ENCODE measurements at places on chromosomes 5 and 9.

GRCh38 chr5:31453522-31453921 is 78.4 kb downstream of the DROSHA start:
- no peak for DNase-seq

- DNase-seq, result no peak
Measured at GRCh38 chr5:41122459-41122858, 51.3 kb upstream of the MROH2B start.

GRCh38 chr5:132380047-132380446 is 10.5 kb downstream of the SLC22A5 start:
- DNase-seq, result no peak

DNA sequence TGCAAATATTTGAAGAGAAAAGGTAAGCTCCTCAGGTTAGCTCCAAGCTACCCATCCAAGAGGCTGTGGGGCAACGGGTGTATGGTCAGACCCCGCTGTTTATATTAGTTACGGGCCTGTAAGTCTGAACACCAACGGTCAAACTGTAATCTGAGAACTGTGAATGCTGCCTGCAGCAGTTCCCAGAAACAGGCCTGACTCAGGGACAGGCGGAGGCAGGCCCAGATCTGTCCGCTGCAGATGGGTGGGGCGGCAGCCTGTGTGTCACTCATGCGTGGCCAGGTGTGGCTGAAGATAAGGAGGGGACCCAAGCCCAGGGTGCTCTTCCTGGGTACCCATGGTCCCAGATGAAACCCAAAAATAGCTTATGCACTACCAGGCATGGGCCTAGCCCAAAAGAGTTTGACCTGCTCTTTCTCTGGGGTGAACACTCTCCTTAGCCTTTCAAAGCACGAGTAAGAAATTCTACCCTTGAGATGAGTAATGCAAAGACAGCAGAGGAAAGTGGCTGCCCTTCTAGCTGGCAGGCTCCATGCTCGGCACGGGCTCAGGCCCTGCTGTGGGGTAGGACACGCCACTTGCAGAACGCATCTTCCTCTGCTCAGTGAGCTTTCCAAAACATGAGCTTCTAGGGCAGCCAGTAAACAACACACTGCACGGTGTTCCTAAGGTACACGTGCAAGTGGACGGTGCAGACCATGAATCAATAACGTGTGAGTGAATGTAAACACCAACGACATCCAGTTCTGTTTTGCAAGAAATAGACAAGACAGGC is 9.1 kb downstream of the UBAC1 start:
- peak; percentile 74 for DNase-seq

- no peak for DNase-seq
Measured at GRCh38 chr9:100838857-100839256, 189.7 kb upstream of the PLPPR1 start.

DNA sequence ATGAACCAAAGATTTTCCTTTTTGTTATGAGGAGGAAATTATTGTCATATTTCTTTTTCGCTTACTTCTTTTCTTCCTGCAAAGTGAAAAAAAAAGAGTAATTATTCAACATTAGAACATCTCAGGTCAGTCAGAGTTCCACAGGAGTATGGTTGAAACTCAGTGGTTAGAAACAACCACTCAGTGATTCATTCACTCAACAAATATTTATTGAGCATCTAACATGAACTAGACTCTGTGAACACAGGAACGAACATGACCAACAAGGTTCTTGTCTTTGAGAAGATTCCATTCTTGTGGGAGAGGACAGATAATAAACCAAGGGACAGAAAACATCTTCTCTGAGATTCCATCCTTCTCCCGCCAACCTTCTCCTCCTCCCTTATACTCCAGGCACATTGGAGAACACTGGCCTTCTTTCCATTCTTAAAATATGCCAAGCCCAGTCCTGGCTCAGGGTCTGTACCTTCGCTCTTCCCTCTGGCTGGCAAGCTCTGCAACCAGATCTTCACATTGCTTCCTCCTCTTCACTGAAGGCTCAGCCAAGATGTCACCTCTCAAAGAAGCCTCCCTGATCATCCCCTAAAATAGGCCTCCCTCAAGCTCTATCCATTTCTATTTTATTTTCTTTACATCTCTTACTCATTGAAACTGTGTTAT is 6.8 kb upstream of the GRAMD2B start:
- DNase-seq, result no peak

- DNase-seq, result no peak
Measured at GRCh38 chr9:137278721-137279711, 1.5 kb downstream of the TOR4A start.

- no peak for DNase-seq
Measured at GRCh38 chr9:6829536-6829935, 71.8 kb downstream of the KDM4C start.

- DNase-seq, result no peak
Measured at GRCh38 chr5:136034984-136035383, 6.2 kb downstream of the TGFBI start.

GRCh38 chr9:71858812-71859211 is 52.2 kb downstream of the ABHD17B start:
- DNase-seq, result no peak

- DNase-seq, result no peak
Measured at GRCh38 chr5:149224282-149224681, 47.4 kb upstream of the AFAP1L1 start.

DNA sequence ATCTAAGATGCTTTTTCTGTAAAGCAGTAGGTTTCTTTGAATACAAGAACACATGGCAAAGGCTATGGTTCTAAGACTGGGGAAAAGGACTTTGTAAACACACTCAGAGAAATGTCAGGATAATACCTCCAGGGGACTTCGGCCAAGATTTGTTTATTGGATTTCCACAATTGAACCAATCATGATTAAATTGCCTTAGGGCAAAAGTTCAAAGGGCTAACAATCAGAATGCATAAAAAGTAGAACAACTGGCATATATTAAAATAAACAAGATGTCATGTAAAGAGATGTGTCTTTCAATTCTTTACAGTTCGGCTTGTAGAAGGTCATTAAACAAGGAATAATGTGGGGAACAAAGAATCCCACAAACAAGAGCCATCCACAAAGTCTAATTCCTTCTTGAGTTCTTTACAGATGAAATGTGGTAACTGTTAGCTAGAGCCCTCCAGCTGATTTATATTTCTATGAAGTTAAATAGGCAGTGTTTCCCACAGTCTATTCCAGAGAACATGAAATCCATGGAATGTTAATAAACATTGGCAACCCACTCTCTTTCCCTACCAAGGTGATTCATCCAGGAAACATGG is 565.5 kb downstream of the ZNF608 start:
- no peak for DNase-seq

GRCh38 chr9:120236596-120236995 is 343.4 kb downstream of the CDK5RAP2 start:
- no peak for DNase-seq

- no peak for DNase-seq
Measured at GRCh38 chr9:113956901-113957300, 80.8 kb downstream of the ZNF618 start.

DNA sequence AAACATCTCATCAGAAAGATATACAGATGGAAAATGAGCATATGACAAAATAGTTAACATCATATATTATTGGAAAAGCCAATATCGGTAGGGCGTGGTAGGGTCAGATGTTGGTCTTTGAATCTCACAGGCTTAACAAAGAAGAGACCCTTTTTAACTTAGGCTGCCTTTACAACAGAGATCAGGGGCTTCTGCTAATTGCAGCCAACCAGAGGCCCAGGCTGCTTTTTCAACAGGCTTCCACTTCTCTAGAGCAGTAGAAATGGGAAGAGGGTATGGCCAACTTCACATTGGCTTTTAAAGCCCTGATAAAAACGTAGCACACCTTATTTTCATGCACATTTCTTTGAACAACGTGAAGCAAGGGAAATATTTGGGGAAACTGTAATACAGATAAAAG is 764.3 kb upstream of the CTNND2 start:
- no peak for DNase-seq

DNA sequence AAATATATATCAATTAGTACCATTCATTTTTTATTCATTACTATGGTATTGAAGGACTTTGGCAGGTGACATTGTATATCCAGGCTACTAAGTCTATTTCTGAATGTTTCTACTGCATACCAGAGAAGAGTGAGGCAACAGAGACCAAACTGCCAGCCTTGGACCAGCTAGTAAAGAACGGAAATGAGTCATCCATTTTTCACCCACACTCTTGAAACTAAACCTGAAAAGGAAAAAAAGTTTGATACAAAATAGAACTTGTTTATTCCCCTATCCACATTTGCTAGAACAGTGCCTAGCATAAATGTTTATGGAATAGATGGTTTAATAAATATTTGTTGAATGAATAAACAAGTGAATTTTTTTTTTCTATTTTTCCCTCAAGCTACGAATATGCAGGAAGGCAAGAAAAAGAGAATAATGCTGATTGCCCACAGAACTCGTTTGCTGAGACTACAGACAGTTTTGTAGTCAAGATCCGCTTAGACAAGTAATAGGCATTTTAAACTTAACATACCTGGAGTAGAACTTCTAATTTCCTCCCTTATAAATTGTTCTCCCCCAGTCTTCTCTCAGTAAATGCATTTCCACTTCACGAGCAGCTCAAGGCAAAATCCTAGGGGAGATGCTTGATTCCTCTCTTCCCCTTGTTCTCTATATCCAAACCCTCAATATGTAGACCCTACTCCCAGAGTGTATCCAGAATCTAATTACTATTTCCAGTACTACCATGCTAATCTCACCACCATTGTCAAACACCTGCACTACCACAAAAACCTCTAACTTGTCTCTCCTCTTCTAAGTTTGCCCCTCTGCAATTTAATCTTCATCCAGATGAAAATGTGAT is 146.2 kb upstream of the RASA1 start:
- DNase-seq, result peak; percentile 83

DNA sequence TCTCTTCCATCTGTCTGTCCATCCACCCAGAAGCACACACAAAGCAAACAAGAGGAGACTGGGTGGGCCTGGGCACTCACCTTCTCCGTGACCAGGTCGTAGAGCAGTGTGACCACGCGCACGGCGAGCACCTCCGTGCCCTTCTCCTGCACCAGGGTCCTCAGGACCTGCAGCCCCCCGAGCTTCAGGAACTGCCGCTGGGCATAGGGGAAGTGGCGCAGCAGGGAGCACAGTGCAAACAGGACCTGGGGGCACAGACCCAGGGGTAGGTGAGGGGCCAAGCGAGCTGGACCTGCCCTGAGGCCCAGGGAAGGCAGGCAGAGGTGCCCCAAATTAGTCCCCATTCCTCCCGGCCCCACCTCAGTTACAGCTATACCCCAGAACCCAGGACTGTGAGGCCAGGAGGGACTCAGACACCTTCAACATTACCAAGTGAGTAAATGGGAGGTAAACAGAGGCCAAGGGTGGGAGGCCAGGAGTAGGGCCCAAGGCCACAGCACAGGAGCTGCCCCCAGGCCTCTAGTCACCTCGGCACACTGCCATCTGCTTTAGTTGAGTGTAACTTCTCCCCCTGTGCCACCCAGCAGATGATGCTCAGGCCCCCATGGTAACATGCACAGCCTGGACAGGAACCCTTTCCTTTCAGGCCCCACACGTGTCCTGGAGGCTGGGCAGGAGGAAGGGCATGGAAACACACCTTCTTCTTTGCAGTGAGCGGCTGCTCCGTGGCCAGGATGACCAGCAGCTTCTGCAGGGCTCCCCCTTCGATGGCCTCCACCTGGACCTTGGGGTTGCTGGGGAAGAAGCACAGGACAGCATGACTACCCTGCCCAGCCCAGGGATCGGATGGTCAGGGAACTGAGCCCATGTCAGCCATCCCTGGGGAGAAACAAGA is 76.2 kb upstream of the LRRTM2 start:
- DNase-seq, result no peak

DNA sequence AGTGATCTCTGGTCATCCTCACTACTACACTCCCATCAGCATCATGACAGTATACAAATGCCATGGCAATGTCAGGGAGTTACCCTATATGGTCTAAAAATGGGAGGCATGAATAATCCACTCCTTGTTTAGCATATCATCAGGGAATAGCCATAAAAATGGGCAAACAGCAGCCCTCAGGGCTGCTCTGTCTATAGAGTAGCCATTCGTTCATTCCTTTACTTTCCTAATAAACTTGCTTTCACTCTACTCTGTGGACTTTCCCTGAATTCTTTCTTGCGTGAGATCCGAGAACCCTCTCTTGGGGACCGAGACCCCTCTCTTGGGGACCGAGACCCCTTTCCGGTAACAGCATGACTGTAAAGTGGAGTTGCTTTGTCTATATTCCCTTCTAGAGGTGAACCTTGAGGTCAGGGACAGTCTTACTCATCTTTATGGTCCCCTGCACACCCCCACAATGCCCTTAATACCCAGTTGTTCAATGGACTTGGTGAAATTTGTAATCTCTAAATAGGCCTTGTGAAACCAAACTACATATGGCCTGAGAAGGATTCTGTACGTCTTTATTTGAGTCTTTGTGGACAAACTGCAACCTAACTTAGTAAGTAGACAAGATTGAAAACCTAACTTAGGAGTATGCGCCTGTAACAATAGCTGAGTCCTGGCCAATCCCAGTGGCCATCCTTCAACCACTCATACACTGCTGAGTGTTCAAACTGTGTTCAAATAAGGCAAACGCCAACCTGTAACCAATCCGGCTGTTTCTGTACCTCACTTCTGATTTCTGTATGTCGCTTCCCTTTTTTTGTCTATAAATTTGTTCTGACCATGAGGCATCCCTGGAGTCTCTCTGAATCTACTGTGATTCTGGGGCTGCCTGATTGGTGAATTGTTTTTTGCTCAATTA is 32.3 kb upstream of the UBTD2 start:
- DNase-seq, result no peak

DNA sequence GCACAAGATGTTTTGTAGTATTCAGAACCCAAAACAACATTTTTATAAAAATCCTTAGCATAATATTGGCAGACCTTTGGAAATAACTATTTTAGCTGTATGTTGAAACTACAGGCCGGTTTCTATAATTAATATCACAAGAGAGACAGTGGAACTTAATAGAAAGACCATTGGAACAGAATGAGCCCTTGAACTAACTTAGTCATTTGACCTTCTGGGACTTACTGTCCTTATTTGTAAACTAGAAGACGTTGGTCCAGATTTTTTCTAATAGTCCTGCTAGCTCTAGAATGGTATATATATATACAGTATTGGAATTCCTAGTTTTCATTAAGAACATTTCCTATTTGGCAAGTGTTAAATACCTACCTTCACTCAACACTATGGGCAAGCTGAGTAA is 69.5 kb upstream of the ALDH1A1 start:
- no peak for DNase-seq

- no peak for DNase-seq
Measured at GRCh38 chr5:112068593-112068992, 311.6 kb upstream of the NREP start.

DNA sequence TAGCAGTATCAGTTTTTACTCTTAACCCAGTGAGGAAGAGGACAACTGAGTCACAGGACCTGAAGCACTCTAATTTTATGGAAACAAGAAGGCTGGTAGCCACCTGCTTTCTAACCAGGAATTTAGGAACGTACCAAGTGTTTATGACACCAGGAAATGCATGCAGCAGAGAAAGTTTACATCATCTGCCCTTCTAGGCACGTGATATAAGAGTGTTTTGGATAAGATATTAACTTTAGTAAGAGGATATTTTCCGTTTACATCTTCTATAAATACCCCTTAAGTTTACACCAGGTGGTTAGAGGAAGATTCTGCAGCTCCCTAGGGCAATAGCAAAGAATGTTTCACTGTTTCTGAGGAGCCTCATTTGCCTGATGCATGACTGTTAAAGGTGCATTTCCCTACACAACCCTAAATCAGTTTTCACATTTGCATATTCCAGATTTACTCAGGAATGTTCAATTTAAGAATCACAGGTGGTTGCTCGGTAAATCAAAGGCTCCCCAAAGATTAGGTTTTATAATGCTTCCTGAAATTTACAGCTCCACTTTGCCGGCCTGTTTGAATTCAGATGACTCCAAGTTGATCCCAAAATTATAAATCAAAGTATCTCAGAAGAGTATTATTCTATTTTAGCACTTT is 1.8 kb downstream of the TSC1 start:
- DNase-seq, result no peak

Measured in PC-9 (cell line).